NCI-H2029 (cell line): ENCODE measurements at places on chromosomes 6 and 20.

GRCh38 chr6:26012061-26012460 lies 49.5 kb downstream of the TRIM38 start:
- DNase-seq: peak; percentile 7

DNA sequence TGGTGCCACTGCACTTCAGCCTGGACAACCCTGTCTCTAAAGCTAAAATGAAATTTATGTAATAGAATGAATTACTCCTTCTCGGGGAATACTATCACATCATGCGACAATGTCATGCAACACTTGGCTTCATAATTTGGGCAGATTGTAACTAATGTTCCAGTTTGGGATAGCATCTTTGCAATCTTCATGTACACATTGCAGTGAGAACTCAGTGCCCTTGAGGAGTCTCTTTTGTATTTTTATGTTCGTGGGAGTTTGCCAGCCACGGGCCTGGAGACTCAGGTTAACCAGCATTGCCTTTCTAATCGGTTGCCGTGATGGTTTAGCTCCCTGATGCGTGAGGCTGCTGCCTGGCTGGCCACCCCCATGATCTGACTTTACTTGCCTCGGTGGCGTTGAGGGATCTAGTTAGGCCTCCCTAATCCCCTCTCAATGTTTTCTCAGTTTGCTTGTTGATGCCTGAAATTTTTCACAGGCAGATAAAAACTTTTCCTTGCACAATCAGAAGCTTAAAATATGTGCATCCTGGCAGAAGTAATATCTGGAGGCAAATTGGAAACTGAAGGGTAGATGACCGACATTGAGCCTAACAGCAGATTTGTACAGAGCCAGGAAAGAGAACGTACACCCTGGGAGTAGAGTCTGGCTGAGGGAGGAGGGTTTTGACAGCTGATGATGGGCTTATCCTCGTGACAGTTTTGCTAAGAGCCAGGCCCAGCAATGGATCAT lies 2.4 kb downstream of the GMPR start:
- DNase-seq: no peak

- DNase-seq: no peak
Measured at GRCh38 chr6:155316419-155316818, 2.1 kb upstream of the TFB1M start.

GRCh38 chr20:5364136-5364821 lies 47.5 kb upstream of the PROKR2 start:
- DNase-seq: no peak

DNA sequence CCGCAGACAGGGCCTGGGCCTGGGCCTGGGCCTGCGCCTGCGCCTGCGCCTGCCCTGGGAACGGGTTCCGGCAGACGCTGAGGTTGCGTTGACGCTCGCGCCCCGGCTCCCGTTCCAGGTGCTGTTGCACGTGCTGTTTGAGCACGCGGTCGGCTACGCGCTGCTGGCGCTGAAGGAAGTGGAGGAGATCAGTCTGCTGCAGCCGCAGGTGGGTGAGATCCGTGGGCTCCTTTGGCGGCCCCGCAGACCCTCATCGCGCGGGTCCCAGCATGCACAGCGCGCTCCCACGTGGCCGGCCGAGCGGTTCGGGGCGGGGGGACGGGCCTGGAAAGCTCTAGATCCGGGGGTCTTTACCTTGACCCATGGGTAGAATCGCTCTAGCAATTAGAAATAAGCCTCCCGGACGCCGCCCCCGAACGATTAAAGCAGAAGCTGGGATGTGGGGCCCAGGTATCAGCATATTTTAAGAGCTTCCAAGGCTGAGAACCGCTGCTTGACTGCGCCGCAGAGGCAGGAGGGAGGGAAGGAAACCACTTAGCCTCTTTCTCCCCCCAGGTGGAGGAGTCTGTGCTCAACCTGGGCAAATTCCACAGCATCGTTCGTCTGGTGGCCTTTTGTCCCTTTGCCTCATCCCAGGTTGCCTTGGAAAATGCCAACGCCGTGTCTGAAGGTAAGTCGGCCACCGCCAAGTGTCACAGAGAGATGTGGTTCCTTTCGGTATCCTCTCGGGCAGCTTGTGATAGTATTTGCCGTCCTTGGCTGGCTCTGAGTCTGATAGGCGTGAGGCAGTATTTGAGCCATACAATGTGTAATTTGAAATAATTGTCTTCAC lies 508 bp downstream of the NOP56 start:
- DNase-seq: peak; percentile 75

- DNase-seq: no peak
Measured at GRCh38 chr6:46175446-46175845, 4.7 kb upstream of the ENPP5 start.

GRCh38 chr20:5841522-5841921 lies 91.3 kb downstream of the SHLD1 start:
- DNase-seq: no peak

GRCh38 chr6:141513830-141514229 lies 618.9 kb upstream of the GJE1 start:
- no peak for DNase-seq

DNA sequence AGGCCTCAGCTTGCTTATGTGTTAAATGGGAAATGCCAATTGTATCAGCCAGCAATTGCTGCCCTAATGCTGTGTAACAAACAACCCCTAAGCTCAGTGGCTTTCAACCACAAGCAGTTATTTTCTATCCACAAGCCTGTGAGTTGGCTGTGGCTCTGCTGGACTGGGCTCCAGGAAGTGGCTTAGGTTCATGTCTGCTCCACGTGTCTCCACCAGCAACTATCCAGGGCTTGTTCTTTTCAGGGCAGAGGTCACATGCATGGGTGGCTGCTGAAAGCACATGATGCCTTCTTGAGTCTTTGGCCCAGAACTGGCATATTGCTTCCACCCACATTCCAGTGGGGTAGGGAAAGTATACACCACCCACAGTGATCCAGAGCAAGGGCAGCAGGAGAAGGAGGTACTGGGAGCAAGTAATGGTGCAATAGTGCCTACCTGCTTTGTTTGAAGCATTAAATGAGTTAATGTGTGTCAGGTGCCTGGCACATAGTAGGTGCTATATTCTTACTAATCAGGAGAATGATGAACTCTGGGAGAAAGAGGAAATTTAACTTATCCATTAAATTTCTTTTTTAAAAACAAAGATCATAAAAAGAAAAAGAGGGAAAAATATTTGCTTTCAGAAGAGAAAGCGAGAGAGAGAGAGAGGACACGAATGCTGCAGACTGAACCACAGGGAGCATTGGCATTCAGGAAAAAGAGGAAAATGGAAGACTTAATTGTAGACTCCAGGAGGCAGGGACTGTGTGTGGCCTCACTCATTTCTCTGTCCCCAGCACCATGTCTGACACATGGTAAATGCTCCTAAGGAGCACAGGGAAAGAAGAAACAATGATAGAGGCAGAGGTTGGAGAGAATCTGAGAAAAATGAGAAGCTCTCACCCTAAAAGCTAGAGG lies 25.2 kb upstream of the RNF24 start:
- no peak for DNase-seq

- DNase-seq: no peak
Measured at GRCh38 chr20:35871259-35871771, 83.0 kb downstream of the SCAND1 start.

- DNase-seq: no peak
Measured at GRCh38 chr20:24694157-24694726, 224.8 kb downstream of the SYNDIG1 start.

- peak; percentile 3 for DNase-seq
Measured at GRCh38 chr6:32047855-32048766, 9.9 kb downstream of the CYP21A2 start.

DNA sequence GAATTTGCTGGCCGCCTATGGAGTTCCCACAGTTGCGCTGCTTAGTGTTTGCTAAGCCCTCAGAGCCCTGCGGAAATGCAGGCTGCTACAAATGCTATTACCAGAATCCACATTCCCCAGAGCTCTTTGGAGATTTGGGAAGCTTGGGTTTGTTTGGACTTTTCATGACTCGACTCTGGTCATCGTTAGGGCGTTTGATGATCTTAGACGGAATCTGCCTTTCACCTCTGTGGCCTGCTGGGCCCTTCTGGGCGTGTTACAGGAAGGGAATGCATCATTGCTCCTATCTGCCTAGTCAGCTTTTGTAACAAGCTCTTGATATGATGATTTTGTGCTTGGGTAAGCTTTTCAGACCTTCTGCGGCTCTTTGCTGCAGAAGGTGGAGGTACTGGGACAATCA lies 50.8 kb downstream of the EYA2 start:
- peak; percentile 23 for DNase-seq

DNA sequence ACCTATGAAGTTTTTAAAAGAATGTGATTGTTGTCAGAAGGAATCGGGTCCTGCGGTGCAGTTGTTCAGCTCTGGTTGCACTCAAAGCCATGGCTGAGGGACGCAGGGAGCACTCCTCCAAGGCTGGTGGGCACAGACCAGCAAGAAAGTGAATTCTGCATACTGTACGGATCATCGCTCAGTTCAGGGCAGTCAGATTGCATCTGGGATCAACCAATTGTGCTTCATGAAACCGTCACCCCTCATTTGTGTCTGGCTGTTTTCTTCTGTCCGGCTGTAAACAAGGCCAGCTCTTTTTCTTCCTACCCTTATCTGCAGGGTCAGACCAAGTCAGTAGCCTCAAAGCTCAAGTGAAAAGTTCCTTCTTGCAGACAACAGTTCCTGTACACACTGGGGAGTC lies 478.3 kb downstream of the TFAP2A start:
- DNase-seq: no peak

DNA sequence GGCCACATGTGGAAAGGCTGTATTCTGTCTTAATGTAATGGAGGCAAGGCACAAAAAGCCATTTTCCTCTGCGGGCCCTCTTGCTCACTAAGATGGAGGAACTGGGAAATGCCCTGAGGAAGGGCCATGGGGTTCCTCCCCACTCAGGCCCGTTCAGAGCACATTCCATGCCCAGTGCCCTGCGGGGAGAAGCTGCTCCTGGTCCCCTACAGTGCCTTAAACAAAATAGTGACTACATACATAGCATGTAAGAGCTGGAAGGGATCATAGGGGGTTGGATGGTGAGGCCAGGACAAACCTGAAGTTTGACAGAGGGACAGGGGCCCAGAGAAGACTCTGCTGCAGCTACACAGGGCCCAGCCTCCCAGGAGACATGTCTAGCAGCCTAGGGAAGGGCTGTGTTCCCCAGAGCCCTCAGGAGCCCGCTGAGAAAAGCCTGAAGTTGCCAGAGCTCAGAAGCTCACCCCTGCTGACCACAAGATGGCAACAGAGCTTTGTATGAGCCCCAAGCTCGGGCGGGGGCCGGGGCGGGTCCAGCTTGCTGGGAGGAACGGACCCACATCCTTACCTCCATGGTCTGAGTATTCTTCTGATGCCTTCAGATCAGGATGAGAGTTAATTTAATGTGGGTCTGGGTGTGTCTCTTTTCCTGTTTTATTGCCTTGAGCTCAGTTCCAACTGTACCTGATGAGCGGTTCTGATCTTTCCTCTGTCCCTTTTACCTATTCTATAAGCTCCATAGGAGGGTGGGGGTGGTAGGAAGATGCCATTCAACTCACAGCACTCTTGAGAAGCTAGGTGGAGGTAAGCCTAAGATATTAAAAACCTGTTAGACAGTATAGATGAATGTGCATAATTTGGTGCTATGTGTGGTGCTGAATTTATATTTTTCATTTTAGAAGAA lies 242.9 kb downstream of the CDC5L start:
- DNase-seq: no peak

- no peak for DNase-seq
Measured at GRCh38 chr20:50484271-50484976, 25.8 kb upstream of the PTPN1 start.

DNA sequence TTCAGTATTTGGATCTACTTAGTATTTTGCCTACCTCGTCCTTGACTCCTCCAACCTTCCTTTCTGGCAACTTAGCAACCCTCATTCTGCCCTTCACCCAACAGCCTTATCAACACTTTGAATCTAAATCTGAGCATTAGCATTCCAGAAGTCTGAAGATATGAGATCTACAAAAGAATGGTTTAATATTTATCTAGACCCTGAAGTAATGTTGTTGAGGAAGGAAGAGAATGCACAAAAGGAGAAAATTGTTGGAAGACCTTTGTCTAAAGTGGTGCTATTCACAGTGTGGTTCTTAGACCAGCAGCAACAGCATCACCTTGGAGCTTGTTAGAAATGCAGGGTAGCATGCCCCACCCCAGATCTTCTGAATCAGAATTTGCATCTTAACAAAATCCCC lies 198.2 kb upstream of the PLCB4 start:
- DNase-seq: no peak

DNA sequence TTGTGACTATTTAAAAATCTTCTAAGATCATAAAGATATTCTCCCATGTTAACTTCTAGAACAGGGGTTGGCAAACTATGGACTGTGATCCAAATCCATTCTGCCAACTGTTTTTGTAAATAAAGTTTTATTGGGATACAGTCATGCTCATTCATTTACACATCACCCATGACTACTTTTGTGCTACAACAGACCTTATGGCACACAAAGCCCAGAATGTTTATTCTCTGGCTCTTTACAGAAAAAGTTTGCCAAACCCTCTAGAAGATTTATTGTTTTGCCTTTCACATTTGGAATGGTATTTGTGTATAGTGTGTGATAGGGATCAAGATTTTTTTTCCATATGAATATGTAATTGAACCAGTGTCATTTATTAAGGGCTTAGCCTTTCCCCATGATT lies 341.7 kb downstream of the CD83 start:
- no peak for DNase-seq

- DNase-seq: no peak
Measured at GRCh38 chr20:31860390-31861134, 9.8 kb downstream of the DUSP15 start.

DNA sequence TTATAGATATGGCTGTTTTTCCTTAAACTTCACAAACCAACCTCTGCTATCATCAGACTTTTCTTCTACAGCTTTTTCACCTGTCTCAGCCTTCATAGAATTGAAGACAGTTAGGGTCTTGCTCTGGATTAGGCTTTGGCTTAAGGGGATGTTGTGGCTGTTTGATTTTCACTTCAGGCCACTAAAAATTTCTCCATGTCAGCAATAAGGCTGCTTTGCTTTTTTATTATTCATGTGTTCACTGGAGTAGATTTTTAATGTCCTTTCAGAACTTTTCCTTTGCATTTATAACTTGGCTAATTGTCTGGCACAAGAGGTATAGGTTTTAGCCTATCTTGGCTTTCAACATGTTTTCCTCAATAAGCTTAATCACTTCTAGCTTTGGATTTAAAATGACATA lies 392.6 kb downstream of the RFPL4B start:
- no peak for DNase-seq

DNA sequence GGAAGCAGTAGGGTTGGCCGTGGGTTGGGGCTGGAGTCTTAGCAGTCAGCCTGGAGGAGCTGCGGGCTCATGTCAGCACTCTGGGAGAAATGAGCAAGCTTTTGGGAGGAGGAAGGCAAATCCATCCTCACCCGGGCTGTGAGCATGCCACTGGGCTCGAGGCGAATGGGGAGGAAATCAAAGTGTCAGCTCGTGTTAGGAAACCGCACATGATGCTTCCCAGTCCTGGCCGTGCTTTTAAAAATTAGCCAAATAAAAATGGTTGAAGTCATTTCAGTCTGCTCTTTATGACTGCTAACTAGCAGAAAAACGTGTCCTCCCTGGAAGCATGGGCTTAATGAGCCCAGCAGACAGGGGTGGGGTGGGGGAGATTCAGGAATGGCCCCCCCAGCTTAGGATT lies 98.1 kb downstream of the NFATC2 start:
- DNase-seq: no peak

DNA sequence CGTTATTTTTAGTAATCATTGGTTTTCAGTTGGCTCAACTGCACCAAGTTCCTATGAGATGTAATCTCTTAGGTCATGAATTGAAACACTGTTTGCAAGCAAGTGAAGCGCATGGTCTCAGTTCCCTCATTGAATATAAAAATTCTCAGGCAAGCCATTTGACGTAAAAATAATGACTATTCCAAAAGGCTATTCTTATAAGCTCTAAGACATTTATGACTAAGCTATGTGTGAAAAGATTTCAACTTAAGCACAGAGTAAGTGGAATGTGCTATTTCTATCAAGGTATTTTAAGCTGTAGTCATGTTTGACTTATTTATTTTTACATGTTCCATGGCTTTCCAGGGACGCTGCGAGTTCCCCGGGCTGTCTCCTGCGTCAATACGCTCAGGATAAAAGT lies 248.5 kb downstream of the THBS2 start:
- DNase-seq: no peak
